Right hindlimb (tissue), 1 donor: ENCODE measurements at places on chromosomes 6 and 20.

DNA sequence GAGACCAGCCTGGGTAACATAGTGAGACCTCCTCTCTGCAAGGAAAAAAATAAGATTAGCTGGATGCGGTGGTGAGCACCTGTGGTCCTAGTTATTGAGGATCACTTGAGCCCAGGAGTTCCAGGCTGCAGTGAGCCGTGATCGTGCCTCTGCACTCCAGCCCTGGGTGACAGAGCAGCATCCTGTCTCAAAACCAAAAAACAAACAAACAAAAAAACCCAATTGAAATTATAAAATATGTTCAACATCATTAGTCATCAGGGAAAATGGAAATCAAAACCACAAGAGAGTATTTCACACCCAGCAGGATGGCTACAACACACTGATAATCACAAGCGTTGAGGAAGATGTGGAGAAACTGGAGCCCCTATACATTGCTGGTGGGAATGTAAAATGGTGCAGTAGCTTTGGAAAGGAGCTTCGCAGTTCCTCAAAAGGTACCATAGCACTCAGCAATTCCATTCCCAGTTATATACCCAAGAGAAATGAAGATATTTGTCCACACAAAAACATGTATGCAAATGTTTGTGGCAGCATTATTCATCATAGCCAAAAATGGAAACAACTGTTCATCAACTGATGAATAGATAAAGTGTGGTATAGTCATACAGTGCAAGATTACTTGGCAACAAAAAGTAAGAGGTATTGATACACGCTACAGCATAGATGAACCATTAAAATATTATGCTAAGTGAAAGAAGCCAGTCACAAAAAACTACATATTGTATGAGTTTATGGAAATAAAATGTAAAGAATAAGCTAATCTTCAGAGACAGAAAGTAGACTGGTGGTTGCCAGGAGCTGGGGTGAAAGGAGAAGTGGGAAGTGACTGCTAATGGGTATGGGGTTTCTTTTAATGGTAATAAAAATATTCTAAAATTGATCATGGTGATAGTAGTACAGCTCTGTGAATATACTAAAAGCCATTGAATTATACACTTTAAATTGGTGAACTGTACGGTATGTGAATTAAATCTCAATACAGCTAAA, 38.7 kb upstream of the RIPOR2 start:
- no peak for DNase-seq

DNA sequence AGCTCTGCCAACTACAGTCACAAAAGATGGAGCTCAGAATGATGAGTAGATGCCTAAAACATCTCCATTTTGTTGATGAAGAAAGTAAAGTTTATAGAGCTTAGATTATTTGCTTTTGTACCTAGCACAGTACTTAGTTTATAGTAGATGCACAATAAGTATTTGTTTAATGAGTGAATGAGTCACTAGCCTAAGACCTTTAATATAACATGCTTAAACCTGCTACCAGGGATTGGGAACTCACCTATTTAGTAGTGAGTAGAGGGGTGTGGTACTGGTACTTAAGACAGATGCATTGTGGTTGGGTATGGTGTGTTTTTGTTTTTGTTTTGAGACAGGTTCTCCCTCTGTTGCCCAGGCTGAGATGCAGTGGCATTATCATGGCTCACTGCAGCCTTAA, 35.8 kb downstream of the TRIM38 start:
- DNase-seq: no peak

- no peak for DNase-seq
These were observed 59.9 kb upstream of the HBS1L start for GRCh38 chr6:135114355-135115145.

DNA sequence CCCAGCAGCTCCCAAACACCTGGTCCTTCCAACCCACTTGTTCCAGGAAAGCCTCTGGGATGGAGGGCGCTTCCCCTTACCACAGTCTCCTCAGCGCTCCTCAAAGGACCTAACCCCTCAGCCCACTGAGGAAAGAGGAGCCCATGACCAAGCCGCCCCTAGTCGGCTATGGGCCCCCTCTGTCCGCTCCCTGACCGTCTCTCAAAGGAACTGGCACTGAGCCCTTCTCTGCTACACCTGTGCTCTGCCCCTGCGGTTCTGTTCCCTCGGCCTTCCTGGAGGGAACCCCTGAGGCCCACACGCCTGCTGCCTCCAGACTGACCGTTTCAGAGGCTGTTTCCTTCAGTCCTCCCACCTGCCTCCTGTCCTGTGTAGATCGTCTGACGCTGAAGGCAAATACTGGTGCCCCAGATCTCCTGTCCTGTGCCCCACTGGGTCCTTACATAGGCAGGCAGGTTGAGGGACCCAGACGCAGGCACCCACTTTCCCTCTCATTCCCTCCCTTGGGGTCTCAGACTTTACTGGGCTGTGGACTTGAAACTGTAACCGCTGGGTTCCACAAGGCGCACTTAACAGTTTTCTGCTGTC, 1.9 kb upstream of the SLC4A11 start:
- no peak for DNase-seq

GRCh38 chr6:44696099-44696498, 308.6 kb downstream of the CDC5L start:
- no peak for DNase-seq

GRCh38 chr6:33551538-33551937, 28.5 kb downstream of the BAK1 start:
- DNase-seq: no peak

DNA sequence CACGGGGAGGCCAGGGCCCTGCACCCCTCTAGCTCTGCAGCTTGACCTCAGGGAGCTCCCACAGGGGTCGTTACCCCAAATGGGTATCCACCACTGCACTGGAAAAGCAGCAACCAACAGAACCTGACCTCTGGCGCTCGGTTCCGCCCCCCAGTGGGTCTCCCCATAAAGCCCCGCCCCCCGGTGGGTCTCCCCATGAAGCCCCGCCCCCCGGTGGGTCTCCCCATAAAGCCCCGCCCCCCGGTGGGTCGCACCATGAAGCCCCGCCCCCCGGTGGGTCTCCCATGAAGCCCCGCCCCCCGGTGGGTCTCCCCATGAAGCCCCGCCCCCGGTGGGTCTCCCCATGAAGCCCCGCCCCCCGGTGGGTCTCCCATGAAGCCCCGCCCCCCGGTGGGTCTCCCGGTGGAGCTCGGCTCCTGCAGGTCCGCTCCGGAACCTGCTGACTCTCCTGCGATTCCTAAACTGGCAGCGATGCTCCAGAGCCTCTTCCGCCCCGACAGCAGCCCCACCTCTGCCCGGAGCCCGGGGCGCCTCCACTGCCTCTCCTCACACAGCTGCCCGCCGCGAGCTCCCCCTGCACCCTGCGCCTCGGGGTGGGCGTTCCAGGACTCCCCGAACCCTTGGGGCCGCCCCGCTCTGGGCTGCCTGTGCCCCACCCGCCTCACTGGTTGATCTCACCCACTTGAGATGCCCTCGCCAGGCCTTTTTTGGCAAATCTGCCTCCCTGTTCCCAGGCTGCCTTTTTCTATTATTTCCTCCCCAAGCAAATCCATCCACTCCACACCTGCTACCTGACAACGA, 12.1 kb downstream of the SLC2A4RG start:
- peak; percentile 35 for DNase-seq

DNA sequence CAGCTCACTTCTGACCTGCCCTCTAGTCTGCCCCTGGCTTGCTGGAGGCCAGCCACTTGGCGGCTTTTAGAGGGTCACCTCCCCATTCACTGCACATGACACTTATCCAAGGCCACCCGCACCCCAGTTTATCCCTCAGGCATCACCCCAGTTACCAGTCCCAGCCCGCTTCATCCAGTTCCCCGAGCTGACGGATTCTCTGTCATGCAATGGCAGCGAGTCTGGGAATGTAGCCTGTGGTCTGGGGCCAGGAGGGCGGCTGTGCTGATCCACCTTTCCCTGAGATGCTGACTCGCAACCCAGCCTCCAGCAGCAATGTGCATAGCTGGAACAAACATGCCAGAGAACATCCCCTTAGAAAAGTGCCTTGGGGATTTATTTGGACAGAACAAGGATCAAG, 25.8 kb downstream of the SYNDIG1 start:
- DNase-seq: no peak

DNA sequence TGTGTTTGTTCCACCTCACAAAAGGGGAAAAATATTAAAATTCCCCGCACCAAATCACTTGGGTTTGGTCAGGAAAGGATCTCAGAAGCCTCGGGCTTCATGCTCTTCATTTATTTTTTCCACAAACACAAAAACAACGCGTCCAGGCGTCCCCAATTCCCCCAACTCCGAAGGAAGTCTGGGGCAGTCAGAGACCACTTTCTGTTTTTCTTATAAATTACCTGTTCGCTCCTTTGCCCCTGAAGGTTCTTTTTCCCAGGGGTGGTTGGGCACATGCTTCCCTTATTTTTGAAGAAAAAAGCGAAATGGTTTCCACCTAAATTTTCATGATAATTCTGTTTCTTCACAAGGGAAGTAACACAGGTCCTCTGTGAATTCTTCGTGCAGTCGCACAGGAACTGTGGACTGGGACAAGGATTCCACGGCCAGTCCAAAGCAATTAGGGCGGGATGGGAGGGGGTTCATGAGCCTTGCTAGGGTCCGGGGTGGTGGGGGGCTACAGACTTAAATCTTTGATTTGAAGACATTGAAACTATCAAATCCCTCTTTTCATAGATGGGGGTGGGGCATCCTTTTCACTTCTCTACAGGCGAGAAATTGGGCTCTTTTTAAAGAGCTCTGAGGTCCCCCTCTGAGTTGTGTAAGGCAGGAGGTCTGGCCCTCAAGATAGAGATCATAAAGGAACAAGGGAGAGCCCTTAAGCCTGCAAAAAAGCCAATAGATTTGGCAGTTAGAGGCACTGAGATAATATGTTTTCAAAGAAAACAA, 30.5 kb upstream of the HFE start:
- peak; percentile 65 for DNase-seq

DNA sequence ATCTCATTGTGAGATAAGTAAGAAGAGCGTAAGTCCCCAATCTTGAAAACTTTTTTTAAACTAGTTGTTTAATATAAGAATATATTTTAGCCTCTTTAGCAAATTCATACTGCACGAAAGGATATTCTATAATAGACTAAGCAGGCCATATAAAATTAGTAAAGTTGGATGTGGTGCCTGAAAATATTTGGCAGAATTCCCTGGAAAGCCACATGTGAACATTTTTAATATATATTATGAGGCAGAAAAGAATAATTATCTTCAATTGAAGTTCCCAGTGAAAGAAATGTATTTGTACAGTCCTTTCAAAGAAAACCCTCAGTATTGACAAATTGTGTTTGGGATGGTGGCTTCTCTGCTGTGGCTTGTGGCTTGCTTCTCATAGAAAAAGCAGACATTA, 237.5 kb upstream of the JAG1 start:
- no peak for DNase-seq

GRCh38 chr6:68593558-68593957, 41.5 kb upstream of the ADGRB3 start:
- no peak for DNase-seq

DNA sequence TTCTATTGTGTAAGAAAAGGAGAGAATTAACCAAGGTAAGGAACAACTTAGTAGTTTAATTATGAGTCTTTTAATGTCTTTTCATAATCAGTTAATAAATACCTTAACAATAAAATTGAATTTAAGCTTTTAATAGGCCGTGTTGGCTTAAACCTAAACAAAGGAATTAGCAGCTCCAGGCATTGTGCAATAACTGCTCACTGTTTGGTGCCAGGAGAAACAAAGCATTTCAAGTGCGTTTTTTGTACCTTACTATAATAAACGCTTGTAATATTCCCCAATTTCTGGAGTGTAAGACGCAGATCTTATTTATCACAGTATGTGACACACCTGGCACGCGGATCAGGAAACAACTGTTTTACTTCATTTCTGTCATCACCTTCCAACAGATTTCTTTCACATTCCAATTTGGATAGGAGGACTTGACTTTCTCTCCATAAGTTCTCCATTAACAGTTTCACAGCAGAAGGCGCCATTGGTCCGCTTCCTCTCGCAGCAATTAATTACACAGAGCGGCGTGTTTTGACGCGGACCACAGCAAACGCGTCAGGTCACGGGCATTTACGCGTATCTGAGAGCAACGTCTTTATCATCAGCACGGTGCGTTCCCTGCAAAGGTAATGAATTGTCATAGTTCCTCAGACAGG, 335.8 kb upstream of the NT5E start:
- peak; percentile 66 for DNase-seq

GRCh38 chr6:50663806-50664205, 49.5 kb upstream of the TFAP2D start:
- DNase-seq: no peak

DNA sequence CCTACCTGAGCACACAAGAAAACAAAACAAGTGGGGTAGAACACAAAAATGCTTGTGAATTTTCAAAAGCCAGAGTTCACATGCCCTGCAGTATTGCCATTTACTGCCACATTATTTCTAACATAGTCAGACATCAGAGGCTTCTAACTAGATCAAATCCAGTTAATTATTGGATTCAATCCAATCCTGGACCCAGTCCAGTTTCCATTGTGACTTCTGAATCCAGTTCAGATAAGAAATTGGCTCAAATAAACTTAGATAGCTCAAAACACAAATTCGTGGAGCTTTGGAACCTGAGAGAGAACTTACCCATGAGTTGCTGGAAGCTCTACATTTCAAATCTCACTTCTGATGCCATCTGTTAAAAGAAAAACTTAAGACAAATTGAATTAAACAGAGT, 85.2 kb upstream of the ANKEF1 start:
- no peak for DNase-seq

GRCh38 chr6:111996144-111996865, 57.6 kb upstream of the CCN6 start:
- peak; percentile 38 for DNase-seq

GRCh38 chr20:57231951-57232428, 34.5 kb downstream of the BMP7 start:
- DNase-seq: no peak

DNA sequence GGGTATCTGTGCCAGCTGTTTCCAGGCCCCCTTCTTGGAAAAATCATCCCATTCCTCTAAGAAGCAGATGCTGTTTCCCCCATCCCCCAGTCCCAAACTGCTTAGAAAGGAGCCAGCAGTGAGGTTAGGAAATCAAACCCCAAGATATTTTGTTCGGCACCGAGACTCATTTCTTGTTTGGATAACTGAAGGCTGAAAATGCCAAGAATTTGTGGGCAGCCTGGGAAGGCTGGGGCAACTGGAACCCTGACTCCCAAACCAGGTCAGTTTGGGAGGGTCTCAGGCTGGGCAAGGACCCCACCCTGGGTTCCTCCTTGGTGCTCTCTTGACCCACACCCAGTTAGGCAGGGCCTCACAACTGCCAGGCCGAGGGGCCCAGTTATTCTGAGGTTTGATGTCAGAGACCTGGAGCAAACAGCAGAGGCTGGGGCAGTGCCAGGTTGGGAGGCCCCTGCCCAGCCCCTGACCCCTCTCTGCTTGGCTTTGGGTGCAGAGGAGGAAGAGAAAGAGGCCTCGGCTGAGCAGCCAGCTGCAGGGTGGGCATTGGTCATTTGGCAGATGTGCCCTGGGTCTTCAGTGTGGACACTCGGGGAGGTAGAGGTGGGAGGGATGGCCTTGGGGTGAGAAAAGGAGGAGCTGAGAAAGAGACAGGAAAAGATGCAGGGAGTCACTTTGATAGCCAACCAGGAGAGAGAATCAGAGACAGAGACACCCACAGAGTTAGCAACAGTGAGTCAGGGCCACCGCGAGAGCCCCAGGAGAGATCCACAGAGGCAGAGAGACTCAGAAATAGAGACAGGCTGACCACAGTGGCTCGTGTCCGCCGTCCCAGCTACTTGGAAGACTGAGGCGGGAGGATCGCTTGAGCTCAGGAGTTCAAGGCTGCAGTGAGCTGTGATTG, 5.0 kb downstream of the ANGPT4 start:
- peak; percentile 48 for DNase-seq

- DNase-seq: no peak
These were observed 27.9 kb downstream of the HLA-DMB start for GRCh38 chr6:32912951-32913350.
